ENCODE measurements at places on chromosomes 5 and 9. TPM values are rescaled to one million over a fixed set of nuclear protein-coding genes. Genes with fewer than 3 reads are reported as not detected.

ZFP37 gene
- total RNA-seq = 8.0 TPM

SPACA9 gene
- 17.8 TPM for total RNA-seq

DNA sequence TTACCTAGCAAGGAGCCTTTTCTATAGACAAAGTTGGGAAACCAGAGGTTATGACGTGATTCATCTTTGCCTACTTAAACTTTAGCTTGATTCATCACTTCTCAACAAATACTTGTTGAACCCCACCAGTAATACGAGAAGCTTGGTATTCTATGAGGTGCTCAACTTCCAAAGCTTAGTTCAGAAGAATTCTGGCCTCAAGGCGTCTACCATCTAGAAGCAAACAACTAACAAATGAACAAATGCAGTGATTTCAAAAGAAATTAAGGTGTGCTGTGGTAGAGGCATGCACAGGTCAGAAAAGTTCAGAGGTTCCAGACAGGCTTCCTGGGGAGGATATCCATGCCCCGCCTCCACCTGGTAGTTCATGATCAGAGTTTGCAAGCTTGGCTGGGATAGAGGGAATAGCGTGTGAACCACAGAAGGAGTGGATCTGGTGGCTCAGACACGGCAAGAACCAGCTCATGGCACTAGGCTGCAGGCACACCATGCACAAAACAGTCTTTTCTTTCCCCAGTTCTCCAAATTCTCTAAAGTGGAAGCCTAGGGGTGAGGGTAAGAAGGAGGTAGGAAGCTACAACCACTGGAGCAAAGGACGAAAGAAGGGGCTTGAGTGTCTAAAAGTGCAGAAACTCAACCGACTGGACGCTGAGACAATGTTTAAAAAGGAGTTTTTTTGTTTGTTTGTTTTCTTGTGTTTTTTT, 473.0 kb downstream of the RAB3C start:
- no peak for DNase-seq

DNA sequence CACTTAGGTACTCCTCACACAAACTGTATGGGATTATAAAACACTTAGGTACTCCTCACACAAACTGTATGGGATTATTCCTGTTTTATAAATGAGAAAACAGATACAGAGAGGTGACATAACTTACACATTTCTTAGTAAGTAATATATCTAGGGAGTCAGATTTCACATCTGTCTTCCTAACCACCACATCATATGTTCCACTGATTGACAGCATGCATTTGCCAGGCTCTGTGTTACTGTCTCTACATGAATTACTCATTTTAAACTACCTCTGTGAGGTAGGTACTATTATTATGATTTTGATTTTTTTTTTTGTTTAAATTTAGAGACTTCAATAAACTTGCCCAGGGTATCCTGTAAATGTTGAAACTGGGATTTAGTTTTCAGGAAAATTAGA, 232.7 kb downstream of the CCDC171 start:
- no peak for DNase-seq

DNA sequence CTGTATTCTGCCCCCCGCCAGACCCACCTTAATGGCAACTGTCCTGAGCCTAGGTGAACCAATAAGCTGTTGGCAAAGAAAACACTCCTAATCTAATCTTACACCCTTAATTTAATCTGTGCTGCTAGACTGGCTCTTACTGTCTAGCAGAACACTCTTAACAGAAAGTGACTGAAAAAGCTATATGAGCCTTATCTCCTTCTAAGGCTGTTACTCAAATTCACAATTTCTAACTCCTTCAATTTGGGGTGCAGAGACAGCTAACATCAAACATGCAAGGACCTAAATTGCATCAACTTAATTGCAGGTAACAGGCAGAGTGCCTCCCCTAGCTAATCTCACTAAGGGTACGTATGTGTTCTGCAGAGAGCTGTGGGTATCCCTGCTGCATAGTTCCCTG, 49.5 kb upstream of the MAP1B start:
- DNase-seq = no peak

All from dorsolateral prefrontal cortex (tissue), 122 donors.